ENCODE measurements at places on chromosomes 1 and 21. TPM values are rescaled to one million over a fixed set of nuclear protein-coding genes. Genes with fewer than 3 reads are reported as not detected.

The ARHGAP30 gene
- 10.5 TPM for total RNA-seq

The TBX15 gene
- total RNA-seq, result 4.8 TPM

The NEK2 gene
- total RNA-seq, result not detected

The VSIG8 gene
- 0.19 TPM for total RNA-seq

The GGPS1 gene
- 36.9 TPM for total RNA-seq
